ENCODE measurements at places on chromosomes 2 and 18.

- DNase-seq, result no peak
These were observed 8.2 kb upstream of the CIB4 start for GRCh38 chr2:26649322-26649721.

DNA sequence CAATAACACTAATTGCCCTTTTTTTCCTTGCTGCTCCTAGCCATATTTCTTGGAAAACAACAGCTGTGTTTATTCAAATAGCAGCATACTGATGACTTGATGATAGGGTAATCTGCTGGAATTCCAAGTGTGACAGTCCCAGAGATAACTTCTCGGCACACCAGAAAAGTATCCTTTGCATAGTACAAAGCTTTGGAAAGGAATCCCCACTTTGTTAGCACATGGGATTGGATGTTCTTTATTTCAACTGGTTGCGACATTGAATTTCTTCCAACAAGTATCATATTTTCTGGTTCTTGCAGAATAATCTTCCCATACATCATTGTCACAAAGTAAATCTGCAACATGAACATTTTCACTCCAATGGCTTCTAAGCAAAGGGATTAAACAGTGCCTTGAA is 445.8 kb upstream of the ACVR2A start:
- DNase-seq, result no peak

DNA sequence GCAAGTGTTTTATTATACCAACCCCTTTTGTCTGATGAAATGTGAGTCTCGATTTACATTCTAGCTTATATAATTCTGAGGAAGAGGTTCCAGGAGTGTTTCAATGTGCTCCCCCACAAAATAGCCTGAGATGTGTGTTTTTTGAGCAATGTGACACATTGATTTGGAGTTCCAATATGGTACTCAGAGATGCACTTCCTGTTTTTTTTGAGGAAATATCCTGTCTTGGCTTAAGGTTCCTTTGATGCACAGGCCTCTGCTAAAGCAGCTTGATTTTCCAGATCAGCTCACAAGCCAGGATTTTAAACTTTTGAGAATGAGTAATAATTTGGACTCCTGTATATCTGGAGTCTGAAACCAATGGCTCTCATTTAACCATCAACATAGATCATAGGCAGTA is 221.4 kb downstream of the ACTR3 start:
- no peak for DNase-seq

- no peak for DNase-seq
These were observed 93.6 kb downstream of the EPHA4 start for GRCh38 chr2:221478485-221478863.

DNA sequence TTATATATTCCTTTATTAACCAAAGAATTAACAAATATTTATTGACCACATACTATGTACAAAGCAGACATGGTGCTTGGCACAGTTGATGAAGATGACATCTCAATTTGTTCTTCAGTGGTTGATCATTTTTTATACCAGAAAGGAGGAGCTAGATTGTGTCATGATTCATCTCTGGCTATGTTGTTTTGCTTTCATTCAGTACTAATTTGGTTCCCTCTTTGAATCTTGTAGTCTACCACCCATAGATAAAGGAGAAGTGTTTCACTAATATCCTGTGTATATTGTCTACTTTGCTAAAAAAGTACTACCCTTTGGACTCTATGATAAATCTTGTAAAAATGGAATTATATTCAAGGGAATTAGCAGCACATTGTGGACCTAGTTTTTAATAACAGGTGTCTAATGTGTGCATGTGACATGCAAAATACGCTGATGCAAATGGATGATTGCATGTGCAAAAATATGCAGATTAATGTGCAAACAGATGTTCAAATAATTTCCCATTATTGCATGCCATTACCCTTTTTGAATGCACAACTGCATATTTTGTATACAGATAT is 313.2 kb upstream of the ZEB2 start:
- DNase-seq, result no peak

All from stimulated activated CD8-positive, alpha-beta memory T cell treated with anti-CD3 and anti-CD28 coated beads, Interleukin-15, amount 100 ng/mL, for 24 hours (primary cell).